ENCODE measurements at places on chromosomes 2 and 18. TPM values are rescaled to one million over a fixed set of nuclear protein-coding genes. Genes with fewer than 3 reads are reported as not detected.
A peak's percentile ranks its signal among the peaks of the same experiment; 100 is the strongest.

GRCh38 chr2:190213441-190214335, 105.9 kb downstream of the HIBCH start:
- H3K27me3 ChIP-seq = no peaks in the 10 kb centered on the region
- H3K36me3 ChIP-seq = peaks cover 4% of the 10 kb centered on the region
- no peak overlapping the region for H3K4me3 ChIP-seq
- peak; percentile 5 for DNase-seq
- peaks cover 10% of the 10 kb centered on the region for H3K4me1 ChIP-seq

DNA sequence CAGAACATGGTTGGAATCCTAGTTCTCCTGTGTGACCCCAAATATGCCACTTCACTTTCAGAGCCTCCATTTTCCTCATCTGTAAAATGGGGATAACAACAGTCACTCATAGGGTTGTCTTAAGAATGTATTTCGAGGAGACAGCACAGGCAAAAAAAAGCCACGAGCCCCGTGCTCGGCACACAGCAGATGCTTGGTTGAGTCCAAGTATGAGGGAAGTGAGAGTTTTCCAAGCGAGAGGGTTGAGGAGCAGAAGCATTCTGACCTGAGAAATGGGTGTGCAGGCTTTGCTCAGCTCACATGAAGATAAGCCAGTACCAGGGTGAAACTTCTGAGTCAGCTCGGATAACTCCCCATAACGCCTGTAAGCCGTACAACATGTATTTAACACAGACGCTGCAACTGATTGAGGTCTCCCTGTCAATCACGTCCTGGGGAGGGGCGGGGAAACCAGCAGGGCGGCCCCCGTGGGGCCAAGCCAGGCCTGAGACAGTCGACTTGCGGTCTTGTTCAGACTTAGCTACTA, 23.0 kb upstream of the ODC1 start:
- H3K4me1 ChIP-seq = peaks cover 3% of the 10 kb centered on the region
- no peak overlapping the region for H3K27ac ChIP-seq
- no peak overlapping the region for H3K4me3 ChIP-seq
- no peak for DNase-seq
- peaks cover 2% of the 10 kb centered on the region for H3K27me3 ChIP-seq

DNA sequence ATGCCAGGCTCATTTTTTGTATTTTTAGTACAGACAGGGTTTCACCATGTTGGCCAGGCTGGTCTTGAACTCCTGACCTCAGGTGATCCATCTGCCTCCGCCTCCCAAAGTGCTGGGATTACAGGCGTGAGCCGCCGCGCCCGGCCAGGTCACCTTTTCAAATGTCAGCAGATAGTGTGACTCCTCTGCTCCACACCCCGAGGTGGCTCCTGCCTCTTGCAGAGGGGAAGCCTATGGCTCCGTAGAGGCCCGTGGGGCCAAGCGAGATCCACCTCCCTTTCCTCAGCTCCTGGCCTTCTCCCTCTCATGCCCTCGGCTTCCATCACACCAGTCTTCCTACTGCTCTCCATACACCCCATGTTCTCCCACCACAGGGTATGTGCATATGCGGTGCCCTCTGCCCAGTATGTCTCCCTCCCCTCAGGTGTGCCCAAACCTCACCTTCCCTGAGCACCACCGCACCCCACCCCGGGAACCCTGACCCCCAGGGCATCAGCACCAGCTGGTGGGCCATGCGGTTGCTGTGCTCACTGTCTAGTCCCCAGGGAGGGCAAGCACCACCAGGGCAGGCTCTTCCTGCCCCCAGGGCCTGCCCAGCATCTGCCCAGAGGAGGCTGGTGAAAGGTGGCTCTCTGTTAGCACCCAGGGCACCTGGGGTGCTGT, 10.7 kb downstream of the GPR17 start:
- H3K4me3 ChIP-seq = no peak overlapping the region
- no peak overlapping the region for H3K27ac ChIP-seq
- H3K4me1 ChIP-seq = peaks cover 21% of the 10 kb centered on the region
- H3K36me3 ChIP-seq = no peaks in the 10 kb centered on the region

GRCh38 chr2:147297820-147298219, 547.0 kb upstream of the ACVR2A start:
- no peak for DNase-seq
- no peak overlapping the region for H3K4me3 ChIP-seq
- H3K27me3 ChIP-seq = no peaks in the 10 kb centered on the region
- H3K4me1 ChIP-seq = no peaks in the 10 kb centered on the region

DNA sequence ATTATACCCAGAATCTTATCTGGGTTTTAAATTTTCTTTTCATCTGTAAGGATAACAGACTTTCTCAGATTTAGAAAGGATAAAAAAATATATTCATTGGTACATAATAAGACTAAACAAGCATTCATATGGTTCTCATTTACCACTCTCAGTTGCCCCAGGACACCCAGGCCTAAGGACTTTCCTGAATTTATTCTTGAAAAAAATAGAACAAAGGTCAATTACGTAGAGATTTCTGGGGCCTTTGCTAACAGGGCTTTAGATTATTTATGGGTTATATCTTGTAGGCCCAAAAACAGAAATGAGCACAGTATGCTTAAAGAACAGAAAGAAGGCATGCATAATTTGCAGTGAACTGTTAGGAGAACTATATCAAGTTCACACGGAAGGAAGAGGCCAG, 269.0 kb upstream of the COL3A1 start:
- DNase-seq = no peak
- no peaks in the 10 kb centered on the region for H3K4me1 ChIP-seq
- H3K27me3 ChIP-seq = no peaks in the 10 kb centered on the region
- H3K36me3 ChIP-seq = no peaks in the 10 kb centered on the region
- H3K27ac ChIP-seq = no peak overlapping the region
- no peak overlapping the region for H3K4me3 ChIP-seq

MAL gene
- 0.49 TPM for total RNA-seq

LRRC30 gene
- total RNA-seq = not detected
